ENCODE measurements at places on chromosomes 6 and 20. TPM values are rescaled to one million over a fixed set of nuclear protein-coding genes. Genes with fewer than 3 reads are reported as not detected.
A peak's percentile ranks its signal among the peaks of the same experiment; 100 is the strongest.

Gene CASS4
- total RNA-seq, result 0.47 TPM

DNA sequence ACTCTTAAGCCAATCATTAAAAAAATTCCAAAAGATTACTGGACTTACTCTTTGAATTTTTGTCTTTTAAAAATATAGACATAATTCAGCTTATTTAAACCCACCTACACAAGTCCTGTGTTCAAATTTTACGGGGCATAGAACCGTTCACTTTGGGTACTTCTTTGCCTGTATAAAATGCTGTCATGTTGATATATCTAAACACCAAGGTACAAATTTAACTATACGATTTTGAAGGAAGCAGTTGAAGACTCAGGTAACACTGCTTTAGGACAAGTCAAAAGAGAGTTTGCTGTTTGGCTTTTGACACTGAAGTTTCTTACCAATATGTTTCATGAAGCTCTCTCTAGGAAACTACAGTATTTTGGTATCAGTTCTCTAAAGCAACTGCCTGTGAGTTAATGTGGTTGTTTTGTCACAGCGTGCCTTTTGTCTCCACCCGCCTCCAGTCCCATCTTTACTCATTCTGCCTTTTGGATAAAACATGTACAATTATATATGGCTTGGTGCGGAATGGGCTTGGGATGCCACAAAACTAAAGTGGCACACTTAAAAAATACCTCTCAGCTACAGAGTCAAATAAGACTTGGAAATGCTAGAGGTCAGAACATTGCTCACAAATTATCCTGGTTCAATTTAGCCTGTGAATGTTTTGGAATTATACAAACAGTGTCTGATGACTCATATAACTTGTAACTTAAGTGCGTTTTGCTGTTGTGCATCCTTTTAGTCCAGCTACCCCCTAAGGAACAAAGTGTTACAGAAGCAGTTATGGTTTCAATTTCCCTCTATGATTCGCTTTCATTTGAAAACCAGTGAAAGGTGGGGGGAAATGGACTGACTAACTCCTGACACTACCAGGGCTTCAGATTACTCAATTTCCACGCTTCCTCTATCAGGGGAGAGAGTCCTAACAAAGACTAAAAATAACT is 38.7 kb downstream of the RGS17 start:
- H3K27ac ChIP-seq, result no peak overlapping the region
- H3K36me3 ChIP-seq, result no peaks in the 10 kb centered on the region
- DNase-seq, result no peak
- H3K27me3 ChIP-seq, result no peaks in the 10 kb centered on the region

DNA sequence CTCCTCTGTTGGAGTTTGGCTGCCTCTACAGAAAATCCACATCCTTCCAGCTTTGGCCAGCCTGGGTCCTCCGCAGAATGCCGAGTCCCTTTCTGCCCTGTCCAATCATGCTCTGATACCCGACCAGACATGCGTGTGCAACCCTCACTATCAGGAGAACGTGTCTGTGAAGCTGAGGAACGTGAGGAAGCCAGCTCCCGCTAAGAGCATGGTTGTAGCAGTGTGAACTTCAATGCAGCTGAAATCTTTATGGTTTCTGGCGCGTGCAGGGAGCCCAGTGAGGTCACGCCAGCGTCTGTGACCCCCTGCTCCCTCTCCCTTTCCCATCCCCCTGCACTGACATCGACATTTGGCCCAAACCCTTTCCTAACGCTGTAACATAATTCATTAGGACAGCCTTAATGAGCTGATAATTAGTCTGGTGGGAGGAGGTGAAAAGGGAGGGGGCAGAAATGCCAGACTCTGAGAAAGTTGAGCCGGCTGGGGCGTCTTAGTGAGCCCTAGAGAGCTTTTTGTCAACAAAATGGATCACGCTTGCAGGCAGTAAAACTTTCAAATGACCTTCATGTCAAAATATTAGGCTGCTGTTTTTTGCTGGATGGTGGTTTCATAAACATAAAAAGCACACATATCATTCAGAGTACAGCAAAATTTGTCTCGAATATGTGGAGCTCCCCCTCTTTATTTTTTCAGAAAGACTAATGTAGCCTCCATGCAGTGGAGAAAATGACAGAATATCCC is 423.3 kb downstream of the QKI start:
- DNase-seq, result peak; percentile 23
- no peaks in the 10 kb centered on the region for H3K27me3 ChIP-seq
- peak overlapping the region; percentile 80 for H3K27ac ChIP-seq
- no peaks in the 10 kb centered on the region for H3K36me3 ChIP-seq

DNA sequence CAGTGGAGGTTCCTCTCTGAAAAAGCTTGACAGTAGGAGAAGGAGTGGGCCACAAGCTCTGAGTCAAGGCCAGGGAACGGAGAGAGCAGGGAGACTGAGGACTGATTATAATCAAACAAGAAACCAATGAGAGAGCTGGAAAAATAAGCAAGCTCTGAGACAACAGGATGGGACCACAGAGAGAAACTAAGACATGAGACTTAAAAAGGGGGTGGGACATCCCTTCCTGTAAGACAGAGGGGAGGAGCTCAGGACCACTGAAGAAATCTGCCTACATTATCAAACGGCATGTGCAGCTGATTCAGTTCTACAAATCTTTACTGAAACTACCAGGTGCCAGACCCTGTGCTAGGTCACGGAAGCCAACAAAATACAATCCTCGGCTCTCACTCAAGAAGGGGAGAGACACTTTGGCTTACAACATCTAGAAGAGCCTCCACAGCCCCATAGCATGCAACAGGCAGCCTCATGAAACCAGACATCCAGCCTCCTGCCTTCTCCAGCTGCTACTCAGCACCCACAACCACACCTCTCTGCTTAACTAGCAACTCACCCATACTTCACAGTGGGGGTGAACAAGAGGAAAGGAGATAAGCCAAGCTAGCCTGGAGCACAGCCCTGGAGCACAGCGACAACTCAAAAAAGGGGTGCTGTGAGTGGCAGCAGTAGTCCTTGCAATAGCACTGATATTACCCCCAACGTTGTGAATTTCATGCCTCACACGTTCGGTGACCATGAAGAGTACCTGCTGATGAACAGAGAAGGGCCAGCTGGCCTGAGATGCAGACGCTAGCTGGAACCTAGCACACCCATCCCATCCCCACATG is 39.1 kb upstream of the ANKRD60 start:
- H3K27ac ChIP-seq, result no peak overlapping the region
- H3K4me3 ChIP-seq, result no peak overlapping the region
- peaks cover 7% of the 10 kb centered on the region for H3K4me1 ChIP-seq
- no peak for DNase-seq
- H3K36me3 ChIP-seq, result peaks cover 77% of the 10 kb centered on the region

DNA sequence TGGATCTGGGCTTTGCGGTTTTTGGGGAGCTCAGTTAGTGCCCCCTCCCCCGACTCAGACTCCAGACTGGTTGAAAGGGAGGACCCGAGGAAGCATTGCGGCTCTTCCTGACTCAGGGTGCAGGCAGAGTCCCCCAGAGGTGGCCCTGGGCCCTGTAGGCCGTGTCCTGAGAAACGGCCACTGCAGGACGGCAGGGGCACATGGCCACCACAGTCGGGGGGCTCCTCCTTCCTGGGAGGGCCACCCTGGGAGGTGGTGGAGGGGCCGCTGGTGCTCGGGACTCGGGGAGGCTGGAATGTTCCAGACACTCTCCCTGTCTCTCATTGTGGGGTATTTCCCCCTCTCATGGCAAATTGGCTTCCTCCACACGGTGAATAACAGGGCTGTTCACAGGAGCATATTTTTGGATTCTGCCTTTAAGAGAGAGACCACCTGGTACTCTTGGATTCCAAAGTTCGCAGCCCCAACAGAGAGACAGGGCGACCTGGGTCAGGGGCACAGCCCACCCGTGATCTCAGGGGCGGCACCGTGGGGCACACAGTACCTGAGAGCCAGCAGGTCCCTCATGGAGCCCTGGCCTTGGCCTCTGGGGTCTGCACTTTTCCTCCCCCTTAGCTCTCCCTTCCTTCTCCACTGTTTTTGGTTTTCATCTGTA is 35.7 kb downstream of the FRMD1 start:
- no peak overlapping the region for H3K27ac ChIP-seq
- no peak for DNase-seq
- H3K4me3 ChIP-seq, result no peak overlapping the region
- H3K4me1 ChIP-seq, result peaks cover 25% of the 10 kb centered on the region
- H3K36me3 ChIP-seq, result peaks cover 16% of the 10 kb centered on the region

DNA sequence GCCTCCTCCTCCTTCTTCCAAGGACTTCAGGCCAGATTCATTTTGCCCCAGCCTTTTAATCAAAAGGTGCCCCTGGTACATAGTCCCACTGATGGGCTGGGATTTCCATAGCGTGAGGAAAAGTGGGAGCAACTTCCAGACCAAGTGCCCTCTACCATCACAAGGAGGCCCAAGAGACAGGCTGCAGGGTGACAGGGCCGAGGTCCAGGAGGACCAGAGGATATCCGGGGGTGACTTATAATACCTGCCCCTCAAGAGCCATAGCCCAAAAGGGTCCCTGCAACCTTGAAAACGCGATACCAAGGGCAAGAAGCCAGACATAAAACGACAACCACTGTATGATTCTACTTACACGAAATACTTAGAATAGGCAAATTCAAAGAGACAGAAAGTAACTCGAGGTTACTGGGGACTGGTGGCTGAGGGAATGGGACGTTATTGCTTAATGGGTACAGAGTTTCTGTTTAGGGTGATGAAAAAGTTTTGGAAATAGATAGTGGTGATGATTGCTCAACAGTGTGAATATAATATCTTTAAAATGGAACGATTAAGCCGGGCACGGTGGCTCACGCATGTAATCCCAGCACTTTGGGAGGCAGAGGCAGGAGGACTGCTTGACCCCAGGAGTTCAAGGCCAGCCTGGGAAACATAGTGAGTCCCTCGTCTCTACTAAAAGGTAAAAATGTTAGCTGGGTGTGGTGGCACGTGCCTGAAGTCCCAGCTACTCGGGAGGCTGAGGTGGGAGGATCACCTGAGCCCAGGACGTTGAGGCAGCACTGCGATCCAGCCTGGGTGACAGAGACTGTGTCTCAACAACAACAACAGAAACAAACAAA is 71.9 kb downstream of the NOL4L start:
- H3K4me1 ChIP-seq, result peaks cover 24% of the 10 kb centered on the region
- no peaks in the 10 kb centered on the region for H3K36me3 ChIP-seq
- no peak overlapping the region for H3K27ac ChIP-seq
- H3K27me3 ChIP-seq, result no peaks in the 10 kb centered on the region
- no peak for DNase-seq

- H3K27ac ChIP-seq, result no peak overlapping the region
- peaks cover 16% of the 10 kb centered on the region for H3K27me3 ChIP-seq
- no peak overlapping the region for H3K4me3 ChIP-seq
- no peaks in the 10 kb centered on the region for H3K36me3 ChIP-seq
Observed at GRCh38 chr6:109896341-109896740, 81.8 kb upstream of the GPR6 start.

DNA sequence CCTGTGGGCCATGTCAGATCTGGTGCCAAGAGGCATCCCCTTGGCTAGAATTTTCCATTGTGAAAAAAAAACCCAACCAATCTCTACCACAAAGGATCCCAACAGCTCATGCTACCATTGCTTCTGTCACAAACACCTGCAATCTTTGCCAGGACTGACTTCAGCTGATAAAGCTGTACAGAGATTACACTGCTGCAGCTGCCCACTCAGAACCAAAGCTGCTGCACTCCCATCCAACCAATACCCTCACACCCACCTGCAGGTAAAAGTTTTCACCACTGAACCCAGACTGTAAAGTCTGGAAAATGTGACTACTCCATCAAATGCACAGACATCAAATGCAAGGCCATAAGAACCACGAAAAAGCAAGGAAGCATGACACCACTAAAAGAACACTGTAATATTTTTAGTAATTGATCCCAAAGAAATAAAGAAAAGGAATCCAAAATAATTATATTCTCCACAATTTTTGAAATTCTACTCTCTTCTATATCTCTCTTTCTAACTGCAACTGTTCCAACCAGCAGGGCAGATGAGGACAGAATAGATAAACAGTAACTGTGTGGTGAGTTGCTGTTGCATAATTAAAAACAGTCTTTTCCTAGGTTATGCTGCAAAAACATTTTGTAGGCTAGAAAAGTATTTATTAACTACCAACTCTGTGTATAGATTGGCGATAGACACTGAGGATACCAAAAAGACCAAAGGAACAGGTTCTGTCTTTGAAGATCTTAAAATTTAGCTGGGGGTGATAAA is 128.0 kb upstream of the MCHR2 start:
- H3K4me1 ChIP-seq, result no peaks in the 10 kb centered on the region
- no peak overlapping the region for H3K4me3 ChIP-seq
- no peaks in the 10 kb centered on the region for H3K36me3 ChIP-seq

DNA sequence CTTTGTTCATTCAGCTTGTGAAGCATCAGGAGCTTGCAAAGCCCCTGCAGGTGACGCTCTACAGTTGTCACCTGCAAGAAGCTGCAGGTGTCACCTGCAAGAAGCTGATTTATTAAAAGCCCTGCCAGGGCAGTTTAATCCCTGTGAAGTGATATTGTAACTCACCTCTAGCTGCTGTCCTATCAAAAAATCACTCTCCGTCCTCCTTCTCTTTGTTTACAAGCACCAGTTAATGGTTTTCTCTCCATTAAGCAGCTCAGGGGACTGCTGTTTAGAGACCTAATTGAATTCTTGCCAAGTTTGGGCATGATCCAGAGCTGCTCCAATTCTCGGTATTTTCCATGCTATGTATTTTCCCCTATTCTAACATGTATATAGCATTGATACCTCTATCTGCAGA is 345.9 kb downstream of the ARHGAP18 start:
- no peak overlapping the region for H3K27ac ChIP-seq
- H3K4me1 ChIP-seq, result peaks cover 15% of the 10 kb centered on the region
- no peak overlapping the region for H3K4me3 ChIP-seq

- H3K27ac ChIP-seq, result no peak overlapping the region
- no peaks in the 10 kb centered on the region for H3K27me3 ChIP-seq
- no peak overlapping the region for H3K4me3 ChIP-seq
Observed at GRCh38 chr6:8574311-8574710, 139.0 kb upstream of the SLC35B3 start.

DNA sequence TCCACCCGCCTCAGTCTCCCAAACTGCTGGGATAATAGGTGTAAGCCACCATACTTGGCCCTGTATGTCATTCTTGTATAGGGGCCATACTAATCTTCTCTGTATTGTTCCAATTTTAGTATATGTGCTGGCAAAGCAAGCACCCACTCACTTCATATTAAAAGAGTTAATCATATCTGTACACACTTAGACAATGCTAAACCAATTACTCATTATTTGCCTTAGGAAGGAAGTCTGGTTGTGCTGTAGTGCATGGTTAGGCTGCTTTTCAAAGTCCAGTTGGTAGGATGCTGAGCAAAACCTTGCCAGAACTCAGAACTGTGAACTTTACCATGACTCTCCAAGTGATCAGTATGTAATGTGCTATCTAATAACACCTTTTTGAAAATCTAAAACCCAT is 88.6 kb downstream of the LIN28B start:
- no peaks in the 10 kb centered on the region for H3K36me3 ChIP-seq
- H3K27ac ChIP-seq, result no peak overlapping the region
- no peak overlapping the region for H3K4me3 ChIP-seq
- no peaks in the 10 kb centered on the region for H3K27me3 ChIP-seq
- H3K4me1 ChIP-seq, result no peaks in the 10 kb centered on the region
- no peak for DNase-seq
